Esophagus squamous epithelium (tissue), 5 donors: ENCODE measurements at places on chromosomes 16 and 17. TPM values are rescaled to one million over a fixed set of nuclear protein-coding genes. Genes with fewer than 3 reads are reported as not detected.

GRCh38 chr17:74271901-74272561, 2.0 kb upstream of the DNAI2 start:
- H3K27me3 ChIP-seq, result no peaks in the 10 kb centered on the region
- H3K4me1 ChIP-seq, result peaks cover 5% of the 10 kb centered on the region
- no peak for DNase-seq

DNA sequence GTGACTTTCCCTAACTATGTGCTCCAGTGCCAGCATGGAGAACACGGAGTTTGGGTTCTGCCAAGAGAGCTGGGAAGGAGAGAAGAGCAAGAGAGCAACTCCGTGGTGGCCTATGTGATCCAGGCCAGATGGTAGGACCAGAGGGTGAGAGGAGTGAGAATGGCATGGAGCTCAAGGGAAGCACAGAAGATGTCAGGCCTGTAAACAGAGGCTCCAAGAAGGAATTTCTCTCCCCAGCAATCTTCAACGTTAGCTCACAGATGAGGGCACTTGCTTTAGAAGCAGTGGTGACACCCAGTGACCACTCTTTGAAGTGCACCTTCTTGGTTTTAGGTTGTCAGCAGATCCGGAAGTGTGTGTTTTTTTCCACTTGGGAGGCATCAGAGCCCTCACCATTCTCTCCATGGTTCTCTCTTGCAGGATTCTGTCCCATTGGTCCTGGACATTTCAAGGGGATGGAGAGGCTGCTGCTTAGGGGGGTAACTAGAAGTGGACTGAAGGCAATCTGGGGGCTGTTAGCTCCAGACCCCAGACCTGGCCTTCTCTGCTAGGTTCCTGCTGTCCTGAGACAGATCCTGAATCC, 18.1 kb upstream of the TMEM98 start:
- no peaks in the 10 kb centered on the region for H3K36me3 ChIP-seq
- H3K4me1 ChIP-seq, result peaks cover 3% of the 10 kb centered on the region
- H3K4me3 ChIP-seq, result no peak overlapping the region
- H3K27me3 ChIP-seq, result no peaks in the 10 kb centered on the region
- DNase-seq, result no peak
- H3K27ac ChIP-seq, result no peak overlapping the region

The DPEP2 gene
- 4.0 TPM for total RNA-seq

The LRRC46 gene
- total RNA-seq, result 0.18 TPM

- H3K4me1 ChIP-seq, result no peaks in the 10 kb centered on the region
- H3K27me3 ChIP-seq, result no peaks in the 10 kb centered on the region
- H3K27ac ChIP-seq, result no peak overlapping the region
- no peak for DNase-seq
- no peaks in the 10 kb centered on the region for H3K36me3 ChIP-seq
Measured at GRCh38 chr16:64238571-64238970, 883.3 kb downstream of the CDH11 start.
